ENCODE measurements at places on chromosomes 3 and 15.

DNA sequence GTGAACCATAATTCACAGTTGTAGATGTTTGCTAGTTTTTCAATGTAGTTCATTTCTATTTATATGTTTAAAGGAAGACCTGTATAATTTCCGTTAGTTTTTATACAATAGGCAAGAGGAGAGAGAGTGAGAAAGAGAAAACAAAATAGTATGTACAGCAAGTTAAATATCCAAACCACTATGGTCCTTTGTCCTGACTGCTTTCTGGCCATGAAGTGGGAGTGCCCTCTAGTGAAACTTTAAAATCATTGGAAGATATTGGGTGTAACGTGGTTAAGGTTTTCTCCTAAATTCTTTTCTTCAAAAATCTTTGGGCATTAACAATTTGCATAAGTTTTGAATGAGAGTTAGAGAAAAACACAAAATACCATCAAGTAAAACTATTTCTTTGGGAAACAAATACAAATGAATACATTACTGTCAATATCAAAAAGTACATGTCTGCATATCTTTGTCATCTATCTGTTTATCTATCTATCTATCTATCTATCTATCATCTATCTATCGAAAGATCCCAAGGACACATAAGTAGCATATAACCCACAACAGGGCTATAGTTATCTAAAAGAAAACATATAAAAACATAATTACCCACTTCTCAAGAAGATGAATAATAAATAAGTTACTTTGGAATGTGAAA, 534.6 kb upstream of the ATP11B start:
- no peak for DNase-seq

GRCh38 chr3:48065035-48065434, 48.8 kb upstream of the MAP4 start:
- no peak for DNase-seq

DNA sequence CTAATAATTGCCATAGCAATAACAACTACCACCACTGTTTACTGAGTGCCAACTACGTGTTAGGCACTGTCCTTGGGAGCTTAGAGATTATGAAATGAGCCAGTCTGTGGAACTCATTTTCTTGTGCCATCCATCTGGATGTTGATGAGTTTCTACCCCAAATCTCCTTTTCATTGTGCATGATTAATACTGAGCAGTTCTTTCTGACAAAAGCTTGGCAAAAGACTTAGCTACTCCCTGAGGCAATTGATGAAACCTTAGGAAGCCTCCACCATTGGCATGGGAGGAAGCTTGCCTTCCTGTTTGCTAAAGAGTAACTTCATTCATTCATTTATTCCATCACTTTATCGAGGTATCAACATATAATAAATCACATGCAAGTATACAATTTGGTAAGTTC, 39.8 kb downstream of the PRICKLE2 start:
- no peak for DNase-seq

DNA sequence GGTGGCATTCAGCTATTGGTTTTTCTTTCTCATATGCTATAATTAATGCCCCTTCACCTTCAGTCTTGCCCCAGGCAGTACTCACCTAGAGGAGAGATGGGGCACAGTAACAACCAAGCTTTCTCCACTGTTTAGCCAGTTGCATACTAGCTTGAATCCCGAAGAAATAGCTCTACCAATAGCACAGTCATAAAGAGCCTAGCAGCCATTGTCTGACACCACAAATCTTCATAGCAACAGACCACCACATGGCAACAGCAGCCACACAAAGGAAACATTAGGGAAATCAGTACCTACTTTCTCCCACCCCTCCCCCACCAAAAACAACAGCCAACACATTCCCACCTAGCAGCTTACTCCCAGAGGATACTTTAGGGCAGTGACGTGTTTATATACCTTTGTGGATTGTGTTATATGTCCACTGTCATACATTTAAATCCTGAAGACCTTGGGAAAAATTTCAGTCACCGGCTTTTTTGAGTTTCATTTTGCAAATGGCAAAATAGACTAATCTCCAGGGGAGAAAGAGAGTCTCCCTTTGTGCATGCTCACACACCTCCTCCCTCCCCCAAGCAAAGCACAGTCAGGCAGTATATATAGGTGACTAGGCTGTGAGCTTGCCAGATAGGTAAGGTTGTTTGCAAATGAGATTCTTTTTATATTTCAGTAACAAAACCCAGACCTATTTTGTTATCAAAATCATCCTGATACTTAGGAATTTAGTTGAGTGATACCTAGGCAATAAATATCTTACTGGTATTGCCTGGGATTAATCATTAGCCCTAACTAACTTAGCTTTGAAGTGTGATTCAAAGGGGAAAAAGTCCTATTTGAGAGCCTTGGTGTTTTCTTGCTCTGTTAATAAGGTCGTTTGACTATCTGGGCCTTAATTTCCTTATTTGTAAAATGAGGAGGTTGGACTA, 140.6 kb downstream of the RBPMS2 start:
- DNase-seq: peak; percentile 47

- no peak for DNase-seq
Observed at GRCh38 chr3:190166948-190167347, 46.3 kb upstream of the P3H2 start.

- DNase-seq: no peak
Observed at GRCh38 chr15:62390791-62391640, 225.9 kb upstream of the C2CD4B start.

GRCh38 chr3:36459177-36459576, 78.9 kb downstream of the STAC start:
- no peak for DNase-seq

DNA sequence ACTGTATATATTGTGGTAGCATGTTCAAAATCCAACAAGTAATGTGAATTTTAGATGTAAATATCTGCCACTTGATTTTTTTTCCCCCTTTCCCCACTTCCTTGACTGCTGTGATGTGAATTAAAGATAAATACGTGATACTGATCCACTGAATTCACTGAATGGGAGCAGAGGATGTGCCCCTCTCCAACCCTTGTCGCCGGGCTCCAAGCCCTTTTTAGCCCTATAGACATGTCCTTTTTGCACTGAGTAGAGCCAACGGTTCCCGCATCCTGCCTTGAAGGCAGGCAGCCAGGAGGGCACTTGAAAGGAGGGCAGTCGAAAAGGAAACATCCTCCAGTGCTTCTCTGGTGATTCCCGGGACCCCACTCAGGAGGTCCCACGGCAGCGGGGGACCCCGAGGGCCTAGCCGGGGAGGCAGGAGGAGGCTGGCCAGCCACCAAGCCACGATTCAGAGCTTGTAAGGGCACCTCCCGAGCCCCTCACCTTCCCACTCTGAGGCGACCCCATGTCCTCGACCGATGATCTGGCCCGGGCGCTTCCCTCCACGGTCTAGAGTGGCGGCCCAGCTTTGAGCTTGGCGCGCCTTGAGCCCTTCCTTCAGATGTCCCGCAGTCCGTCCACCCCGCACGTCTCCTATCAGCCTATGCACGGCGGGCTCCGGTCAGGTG, 901 bp upstream of the MANF start:
- no peak for DNase-seq

GRCh38 chr3:158571969-158572765, 1.2 kb downstream of the MLF1 start:
- no peak for DNase-seq

GRCh38 chr15:89167267-89168176, 53.9 kb downstream of the RLBP1 start:
- DNase-seq: peak; percentile 65

DNA sequence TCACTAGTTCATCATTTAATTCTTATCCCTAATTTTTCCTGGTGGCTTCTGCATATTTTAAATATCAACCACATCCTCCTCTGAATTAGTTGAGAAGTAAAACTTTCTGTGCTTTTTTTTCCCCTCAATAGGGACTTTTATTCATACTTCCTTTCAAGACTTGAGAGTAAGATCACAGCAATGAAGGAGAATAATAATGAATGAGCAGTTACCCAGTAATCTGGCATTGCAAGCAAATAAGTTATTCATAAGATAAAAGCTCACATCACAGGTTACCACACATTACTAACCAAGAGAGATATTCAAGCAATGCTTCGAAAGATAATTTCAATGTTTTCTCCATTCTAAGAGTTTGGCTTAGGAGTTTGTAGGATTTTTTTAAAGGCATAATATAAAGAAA, 50.3 kb downstream of the BTLA start:
- no peak for DNase-seq

DNA sequence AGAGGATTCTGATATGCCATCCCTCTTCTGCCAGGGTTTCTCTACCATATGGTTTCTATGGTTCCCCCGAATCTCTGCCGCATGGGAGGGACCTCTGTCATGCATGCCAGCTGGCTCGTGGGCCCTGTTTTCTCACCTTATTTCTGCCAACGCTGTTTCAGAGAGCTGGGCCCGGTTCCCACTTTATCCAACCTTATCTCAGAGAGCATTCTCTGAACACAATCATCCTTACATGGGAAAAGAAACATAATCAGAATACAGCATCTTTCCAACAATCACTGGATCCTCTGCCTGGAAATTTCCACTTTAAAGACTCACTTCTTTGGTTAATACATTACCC, 234.5 kb upstream of the ZBTB20 start:
- no peak for DNase-seq

GRCh38 chr3:150391161-150391560, 16.9 kb upstream of the TSC22D2 start:
- DNase-seq: no peak

DNA sequence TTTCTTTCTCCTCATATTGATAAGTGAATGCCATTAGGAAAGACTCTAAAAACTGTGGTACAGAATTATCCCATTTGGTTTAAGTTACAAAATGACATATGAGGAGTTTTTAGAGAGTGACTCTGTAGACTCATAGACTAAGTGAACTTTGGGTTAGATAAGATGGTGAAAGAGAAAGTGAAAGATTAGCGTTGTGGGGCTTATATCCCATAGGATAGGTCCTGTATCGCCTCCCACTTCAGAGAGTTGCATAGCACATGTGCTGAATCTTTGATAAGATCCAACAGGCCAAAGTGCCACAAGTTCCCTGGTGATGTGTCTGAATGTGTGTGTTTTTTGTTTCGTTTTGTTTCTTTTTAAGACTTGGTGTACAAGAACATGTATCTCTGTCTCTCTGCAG, 666.9 kb downstream of the MECOM start:
- DNase-seq: no peak

DNA sequence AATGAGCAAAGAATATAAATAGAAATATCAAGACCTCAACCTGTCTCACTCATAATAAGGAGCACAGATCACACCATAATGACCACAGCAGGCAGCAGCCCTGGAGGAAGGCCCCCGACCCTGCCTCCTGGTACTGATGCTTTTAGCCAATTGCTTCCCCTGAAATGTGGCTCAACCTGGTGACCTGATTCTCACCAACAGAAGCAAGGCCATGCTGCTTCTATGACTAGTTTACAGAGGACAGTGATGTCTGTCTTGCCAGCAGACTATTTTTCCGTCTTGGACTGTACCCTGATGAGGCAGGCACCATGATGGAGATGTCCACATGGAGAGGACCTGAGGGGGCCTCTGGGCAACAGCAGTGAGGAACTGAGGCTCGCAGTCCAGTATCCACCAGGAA, 18.0 kb downstream of the SLC41A3 start:
- DNase-seq: no peak

GRCh38 chr3:108471426-108471825, 39.0 kb downstream of the MYH15 start:
- no peak for DNase-seq

DNA sequence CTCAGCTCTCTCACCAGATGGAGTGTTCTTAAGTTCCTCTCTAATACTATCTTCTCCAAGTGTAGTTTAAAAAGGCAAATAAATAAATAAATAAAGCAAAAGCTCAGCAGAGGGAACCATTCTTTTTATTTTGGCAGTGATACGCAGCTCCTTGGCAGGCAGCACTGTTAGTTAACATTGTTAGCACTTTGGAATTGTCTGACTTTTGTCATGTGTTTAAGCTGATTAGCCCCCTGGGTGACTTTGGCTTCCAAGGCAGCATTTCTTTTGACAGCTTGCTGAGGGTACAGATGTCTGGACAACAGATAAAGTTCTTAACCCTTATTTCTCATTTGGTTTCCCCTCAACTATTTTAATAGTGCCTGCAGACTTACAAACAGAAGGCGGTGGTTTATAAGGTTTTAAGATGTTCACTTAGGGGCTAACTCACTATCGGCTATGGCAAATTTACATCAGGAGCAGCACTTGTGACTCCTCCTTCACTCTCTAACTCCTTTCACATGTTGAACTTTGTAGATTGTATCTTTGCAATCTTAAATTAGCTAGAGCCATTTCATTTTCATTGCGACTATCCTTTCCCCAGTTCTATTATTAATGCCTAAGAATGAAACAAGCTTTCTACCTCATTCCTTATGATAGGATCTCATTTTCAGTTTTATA, 213.4 kb downstream of the ZBBX start:
- DNase-seq: peak; percentile 43

- DNase-seq: no peak
Observed at GRCh38 chr3:44058022-44058867, 183.4 kb upstream of the TOPAZ1 start.

Measured in retinal pigment epithelial cell (primary cell).